Esophagus squamous epithelium (tissue), 5 donors: ENCODE measurements at places on chromosomes 2 and 18.

GRCh38 chr2:242032780-242033656 is 163.5 kb downstream of the RTP5 start:
- no peak for DNase-seq

- DNase-seq = no peak
Measured at GRCh38 chr2:55038428-55038827, 11.8 kb downstream of the RTN4 start.

GRCh38 chr18:34467058-34467457 is 242.3 kb upstream of the NOL4 start:
- DNase-seq = no peak

GRCh38 chr2:164766216-164766953 is 75.2 kb downstream of the COBLL1 start:
- no peak for DNase-seq

DNA sequence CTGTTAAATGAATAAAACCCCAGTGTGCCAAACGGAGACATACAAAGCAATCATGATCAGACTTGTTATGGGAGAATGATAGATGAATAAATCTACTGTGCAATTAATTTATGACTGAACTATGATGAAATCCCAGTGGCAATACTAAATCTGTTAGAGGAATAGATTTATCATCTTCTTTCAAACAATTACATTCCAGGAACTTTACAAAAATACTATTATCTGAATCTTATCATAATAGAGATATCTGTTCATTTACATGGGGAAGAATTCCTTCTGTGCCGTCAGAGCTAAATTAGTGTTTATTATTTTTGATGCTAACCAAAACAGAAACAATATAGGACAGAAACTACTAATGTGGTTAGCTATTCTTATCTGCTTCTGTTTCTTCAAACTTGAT is 208.5 kb downstream of the CAMKMT start:
- no peak for DNase-seq

DNA sequence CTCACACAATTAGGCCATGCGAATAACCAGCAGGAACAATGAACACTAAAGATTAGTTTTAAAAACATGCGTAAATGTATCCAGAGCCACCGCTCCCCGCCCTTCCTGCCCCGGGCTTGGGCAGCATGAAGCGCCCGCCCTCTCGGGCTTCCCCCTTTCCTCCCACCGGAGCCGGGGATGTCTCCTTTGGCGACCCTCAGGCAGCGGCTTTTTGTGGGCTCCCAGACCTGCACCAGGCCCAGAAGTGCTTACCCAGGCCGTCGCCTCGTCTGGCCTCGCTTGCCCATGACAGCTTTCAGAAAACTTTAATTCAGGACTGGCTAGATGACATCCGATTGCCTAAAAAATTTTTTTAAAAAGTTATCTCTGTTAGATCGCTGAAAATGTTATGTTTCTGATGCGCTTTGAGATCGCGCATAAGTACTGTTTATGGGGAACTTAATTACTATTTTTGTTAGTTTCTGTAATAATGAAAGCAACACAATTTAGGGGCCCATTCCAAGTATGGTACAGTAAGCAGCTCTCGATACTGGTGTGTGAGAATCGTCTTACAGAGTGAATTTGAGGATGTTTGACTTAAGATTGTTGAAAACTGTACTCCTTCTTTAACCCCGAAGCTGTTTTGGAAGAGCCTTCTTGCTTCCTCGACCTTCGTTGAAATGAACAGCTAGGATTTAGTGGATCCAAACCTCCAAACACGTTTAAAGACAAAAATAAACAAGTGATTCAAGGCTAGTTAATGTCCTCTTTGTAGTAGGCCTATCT is 1.1 kb downstream of the MAP3K20 start:
- no peak for DNase-seq

GRCh38 chr2:129024796-129025195 is 706.1 kb upstream of the HS6ST1 start:
- no peak for DNase-seq

DNA sequence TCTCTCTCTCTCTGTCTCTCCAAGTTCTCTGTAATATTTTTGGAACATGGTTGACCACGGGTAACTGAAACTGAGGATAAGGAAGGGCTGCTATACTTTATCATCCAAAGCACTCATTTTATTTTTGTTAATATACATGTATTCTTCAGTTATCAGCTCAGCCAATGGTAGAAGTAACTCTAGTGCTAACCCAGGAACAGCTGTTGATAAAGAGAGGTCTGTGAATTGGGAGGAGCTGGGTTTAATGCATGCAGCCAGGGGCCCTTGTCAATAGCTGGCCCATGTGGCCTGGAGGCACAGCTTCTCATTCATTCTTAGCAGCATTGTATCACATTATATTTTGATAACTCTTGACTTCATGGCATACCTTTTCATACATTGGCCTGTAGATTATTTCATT is 401.6 kb downstream of the EPHA4 start:
- DNase-seq = no peak

DNA sequence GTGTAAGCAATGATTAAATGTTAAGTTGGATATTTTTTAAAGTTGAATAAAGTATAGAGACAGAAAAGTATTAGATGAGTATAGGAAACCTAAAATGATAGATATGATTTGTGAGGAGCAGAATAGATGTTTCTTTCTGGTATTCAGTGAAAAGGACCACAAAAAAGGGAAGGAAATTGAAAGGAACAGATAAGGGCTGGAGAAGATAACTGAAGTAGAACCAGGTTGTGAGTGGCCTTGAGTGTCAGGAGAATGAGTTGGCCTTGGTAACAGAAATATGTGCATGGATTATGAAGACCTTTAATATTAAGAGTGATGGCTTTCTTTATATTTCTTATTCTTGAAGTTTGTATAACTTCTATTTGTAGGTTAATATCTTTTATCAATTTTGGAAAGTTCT is 543.5 kb downstream of the METTL4 start:
- no peak for DNase-seq

GRCh38 chr2:111176867-111177266 is 56.2 kb downstream of the BCL2L11 start:
- no peak for DNase-seq

GRCh38 chr2:13543550-13543949 is 826.8 kb downstream of the TRIB2 start:
- no peak for DNase-seq

- DNase-seq = no peak
Measured at GRCh38 chr18:65983750-65984149, 232.9 kb downstream of the CDH7 start.

DNA sequence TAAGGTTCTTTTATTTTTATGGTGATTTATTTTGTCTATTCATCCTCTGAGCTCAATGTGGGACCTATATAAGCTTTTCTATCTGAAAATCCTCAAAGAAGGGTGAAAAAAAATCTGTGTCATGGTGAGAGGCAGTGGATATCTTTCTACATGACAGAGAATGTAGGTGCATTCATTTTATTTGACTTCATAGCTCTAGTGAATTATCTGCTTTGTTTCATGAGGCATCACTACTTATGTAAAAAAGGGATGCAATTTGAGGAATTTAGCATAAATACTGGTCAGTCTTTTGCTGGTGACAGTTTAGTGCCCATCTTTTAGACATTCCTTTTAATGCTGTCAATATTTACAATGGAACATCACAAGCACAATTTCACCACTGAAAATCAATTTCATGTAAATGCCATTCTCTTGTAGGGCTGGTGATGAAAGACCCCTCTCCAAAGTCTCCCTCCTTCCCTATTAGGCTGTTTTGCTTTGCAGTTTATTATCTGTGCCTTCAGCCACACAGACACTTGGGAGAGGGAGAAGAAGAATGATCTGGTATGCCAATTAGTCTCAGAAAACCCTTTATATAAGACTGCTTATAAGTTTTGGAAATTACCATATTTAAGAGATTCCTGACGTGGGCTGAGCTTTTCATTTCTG is 148.3 kb upstream of the NXPH2 start:
- DNase-seq = no peak

- no peak for DNase-seq
Measured at GRCh38 chr2:96957244-96957643, 29.1 kb downstream of the FAM178B start.

DNA sequence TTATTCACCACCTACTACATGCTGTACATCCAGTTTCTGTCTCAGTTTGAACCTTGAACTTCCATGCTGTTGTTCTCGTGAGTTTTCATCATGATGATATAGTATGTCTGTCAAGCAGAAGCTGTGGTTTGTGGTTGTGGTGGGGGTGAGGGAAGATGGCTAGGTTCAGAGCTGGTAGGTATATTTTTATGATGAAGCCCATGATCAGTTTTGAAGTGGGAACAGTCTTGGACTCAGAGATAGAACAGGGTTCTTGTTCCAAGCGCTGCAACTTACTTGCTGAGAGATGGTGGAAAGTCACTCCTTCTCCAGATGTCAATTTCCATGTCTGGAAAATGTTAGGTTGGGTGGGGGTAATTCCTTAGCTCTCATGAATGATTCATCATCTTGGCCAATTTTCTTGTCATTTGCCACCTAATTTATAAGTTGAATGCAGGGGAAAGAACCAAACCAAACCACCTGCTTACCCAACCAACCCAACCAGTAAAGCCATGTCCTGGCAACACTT is 21.6 kb downstream of the PMAIP1 start:
- no peak for DNase-seq

DNA sequence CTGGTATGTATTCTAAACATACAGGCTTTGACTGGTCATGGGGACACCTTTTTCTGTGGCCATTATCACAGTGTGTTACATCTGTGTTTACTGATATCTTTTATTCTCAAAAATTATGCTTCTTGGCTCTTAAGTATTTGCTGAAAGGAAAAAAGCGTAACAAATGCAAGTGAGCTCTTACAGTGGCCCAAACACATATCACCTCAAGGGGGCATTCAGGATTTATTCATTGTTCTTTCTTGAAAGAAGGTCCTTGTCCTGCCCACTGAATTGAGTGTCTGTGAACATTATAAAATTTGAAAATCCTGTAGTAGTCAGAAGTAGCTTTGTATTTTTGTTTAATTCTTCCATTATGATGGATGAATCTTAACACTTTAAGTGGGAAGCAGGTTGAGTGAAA is 454.5 kb downstream of the XIRP2 start:
- no peak for DNase-seq

GRCh38 chr18:79545255-79545654 is 134.3 kb upstream of the CTDP1 start:
- DNase-seq = no peak

GRCh38 chr2:63796366-63796765 is 45.3 kb upstream of the UGP2 start:
- no peak for DNase-seq

DNA sequence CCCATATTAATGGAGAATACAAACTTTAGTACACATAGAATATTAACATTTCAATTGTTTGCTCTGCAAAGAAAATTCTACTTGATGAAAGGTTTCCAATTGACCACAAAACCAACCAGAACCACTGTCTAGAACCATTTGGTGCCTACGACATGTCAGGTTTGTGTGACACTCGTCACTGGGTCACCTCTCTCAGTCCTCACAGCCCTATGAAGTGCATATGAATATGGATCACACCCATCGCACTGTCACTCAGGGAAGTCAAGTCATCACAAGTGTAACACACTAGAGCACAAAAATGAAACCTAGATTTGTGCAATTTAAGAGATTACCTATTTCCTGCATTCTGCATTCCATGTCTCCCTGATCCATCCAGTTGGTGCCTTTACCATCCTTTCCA is 43.7 kb downstream of the PTPN2 start:
- no peak for DNase-seq

DNA sequence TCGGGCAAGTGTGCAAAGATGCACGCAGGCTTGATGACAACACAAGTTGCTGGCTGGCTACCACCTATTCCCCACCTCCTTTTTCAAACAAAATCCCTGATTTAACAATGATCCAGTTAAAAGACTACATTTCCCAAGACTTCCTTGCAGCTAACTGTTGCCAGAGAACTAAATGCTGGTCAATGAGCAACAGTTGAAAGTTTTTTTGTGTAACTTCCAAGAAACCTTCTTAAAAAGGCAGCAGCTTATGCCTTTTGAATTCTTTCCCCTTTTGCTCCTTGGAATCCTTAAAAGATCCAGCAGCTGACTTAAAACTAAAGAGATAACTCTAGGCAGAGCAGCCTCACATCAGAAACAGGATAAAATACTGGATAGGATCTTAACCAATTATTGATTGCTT is 38.5 kb downstream of the NPHP1 start:
- no peak for DNase-seq

DNA sequence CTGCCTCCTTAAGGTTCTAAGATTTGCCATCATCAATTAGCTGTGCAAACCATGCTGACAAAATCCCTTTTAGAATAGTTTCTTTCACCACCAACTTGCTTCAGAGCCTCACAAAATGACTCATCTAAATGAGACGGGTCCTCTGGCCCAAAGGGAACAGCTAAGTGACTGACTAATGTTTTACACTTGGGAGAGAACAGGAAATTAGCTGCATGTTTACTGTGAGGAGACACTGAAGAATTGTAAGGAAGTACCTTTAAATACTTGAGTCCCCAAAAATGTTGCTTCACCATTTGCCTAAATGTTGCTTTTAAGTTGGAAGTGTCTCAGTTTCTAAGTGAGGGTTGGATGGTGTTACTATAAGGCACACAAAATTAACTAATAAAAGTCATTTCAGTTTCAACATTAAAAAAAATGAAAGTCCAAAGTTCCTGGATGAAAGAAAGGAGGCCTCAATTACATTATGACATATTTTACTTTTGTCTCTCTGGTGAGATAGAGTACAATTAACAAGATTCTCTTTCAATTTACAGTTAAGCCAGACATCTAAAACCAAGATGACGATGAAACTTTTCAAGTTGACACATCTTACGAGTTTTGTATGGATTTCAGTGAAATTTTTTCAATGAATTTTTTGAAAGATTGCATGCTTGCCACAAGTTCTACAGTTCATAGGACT is 229.1 kb upstream of the FN1 start:
- DNase-seq = no peak

DNA sequence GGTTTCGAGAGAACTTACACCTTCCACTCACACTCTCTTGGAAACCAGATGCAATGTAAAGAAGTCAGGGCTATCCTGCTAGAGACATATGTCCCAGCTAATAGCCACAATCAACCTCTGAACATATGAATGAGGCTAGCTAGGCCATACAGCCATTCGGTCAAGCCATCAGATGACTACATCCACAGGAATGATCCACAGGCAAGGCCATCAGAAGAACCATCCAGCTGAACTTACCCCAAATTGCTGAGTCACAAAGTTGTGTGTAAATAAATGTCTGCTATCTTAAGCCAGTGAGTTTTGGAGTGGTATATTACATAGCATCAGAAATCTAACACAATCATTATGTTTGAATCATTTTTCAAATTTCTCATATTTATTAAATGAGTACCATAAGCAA is 5.2 kb upstream of the SPAST start:
- no peak for DNase-seq

- no peak for DNase-seq
Measured at GRCh38 chr2:33503002-33503401, 26.6 kb downstream of the RASGRP3 start.

DNA sequence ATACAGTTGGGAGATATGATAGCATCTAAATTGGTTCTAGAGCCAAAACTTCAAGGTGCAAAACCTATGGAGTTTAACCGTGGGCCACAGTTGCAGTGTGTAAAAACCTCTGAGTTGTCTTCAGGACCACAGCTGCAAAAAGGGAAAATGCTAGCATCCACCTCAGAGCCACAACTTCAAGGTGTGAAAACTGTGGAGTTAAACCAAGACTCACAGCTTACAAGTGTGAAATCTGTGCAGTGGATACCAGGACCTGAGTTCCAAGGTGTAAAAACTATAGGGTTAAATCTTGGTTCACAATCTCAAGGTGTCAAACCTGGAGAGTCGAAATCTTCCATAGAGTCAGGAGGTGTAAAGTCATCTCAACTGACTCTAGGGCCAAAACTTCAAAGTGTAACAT is 10.4 kb upstream of the ZNF512 start:
- no peak for DNase-seq
